ENCODE measurements at places on chromosomes 6 and 20.

GRCh38 chr6:112266331-112266730, 12.0 kb upstream of the LAMA4 start:
- no peak for DNase-seq

- no peak for DNase-seq
Observed at GRCh38 chr20:63636752-63637628, 10.1 kb upstream of the GMEB2 start.

- no peak for DNase-seq
Observed at GRCh38 chr6:73477407-73477806, 15.9 kb downstream of the MTO1 start.

DNA sequence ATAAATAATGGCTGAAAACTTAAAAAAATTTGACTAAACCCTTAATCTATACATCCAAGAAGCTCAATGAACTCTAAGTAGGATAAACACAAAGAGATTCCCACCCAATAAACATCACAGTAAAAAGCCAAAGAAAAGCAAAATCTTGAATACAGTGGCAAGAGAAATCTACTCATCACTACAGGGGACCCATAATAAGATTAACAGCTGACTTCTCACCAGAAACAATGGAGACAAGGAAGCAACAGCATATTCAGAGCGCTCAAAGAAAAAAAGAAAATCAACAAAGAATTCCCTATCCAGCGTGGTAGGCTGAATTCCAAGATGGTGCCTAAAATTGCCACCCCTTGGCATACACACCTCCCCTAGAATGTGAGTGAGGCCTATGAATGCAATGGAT, 18.6 kb downstream of the SNX3 start:
- DNase-seq, result no peak
